Thymus (tissue), 14 donors: ENCODE measurements at places on chromosomes 11 and 22.

GRCh38 chr11:61496602-61497400, 11.7 kb upstream of the LRRC10B start:
- DNase-seq: no peak

DNA sequence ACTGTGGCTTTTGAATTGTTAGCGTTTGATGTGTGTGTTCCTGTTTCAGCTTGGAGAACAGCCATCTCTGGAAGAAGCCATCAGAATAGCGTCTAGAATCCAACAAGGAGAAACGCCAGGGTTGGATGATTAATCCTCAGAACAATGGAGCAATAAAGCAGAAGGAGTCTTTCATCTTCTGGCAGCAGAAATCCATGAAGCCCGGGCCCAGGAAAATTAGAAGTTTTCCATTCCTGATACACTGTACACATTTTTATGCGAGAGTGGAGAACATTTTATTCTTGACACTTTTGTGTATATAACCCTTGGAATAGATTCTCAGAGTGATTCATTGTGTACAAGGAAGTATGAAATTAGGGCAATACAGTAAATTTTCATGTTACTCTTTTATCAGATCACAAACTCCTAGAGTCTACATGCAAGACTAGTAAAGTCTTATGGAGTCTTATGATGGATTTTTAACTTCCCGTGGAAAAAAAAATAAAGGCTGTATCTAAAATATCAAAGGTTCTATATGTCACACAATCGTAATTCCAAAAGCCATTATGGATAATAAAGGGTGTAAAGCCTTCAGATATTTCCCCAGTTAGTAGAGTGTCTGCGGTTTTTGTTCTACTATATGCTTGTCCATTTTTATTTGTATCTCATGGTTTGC, 45.9 kb upstream of the WEE1 start:
- no peak for DNase-seq

DNA sequence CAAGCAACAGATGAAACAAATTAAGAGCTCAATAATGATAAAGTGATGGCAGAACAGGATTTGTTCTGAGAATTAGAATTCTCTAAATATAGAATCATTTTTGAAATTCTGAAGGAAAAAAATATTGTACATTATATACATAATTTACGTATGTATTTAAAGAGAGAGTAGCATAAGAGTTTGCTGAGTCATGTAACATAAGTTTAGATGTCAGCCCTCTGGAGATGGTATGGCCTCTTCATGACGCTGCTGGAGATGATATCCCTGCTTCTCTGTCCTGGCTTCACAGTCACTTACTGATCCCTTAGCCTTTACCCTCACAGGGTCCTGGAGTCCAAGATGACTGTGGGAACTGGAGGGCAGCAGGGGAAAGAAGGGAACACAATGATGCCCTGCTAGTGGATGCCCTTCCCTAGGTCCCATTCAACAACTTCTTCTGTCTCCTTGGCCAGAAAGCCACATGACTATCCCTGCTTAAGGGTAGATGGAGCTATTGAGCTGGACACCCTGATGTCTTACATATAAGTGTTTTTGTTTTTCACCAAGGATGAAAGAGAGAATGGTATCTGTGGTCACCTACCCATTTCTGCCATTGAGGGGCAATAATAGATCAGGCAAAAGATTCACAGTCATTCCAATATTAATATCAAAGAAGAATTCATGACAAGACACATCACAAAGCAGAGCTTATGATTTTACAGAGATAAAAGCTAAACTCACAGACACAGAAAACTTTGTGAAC, 753.1 kb downstream of the TBC1D22A start:
- no peak for DNase-seq

DNA sequence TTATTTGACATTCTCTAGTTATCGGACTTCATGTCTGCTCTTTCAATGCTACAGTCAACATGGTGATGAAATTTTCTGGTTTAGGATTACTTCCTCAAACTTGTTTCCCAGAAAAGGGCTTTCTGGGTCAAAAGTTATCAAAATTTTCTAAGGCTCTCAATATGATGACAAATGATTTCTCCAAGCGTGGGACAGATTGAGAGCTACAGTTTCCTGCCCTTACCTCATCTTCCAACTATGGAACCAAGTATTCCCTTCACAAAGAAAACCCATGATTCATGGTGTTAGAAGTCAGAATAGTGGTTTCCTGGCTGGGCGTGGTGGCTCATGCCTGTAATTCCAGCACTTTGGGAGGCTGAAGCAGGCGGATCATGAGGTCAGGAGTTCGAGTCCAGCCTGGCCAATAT, 17.8 kb downstream of the MYO18B start:
- no peak for DNase-seq

- no peak for DNase-seq
Measured at GRCh38 chr11:64969209-64969608, 2.7 kb downstream of the MAJIN start.

- DNase-seq: no peak
Measured at GRCh38 chr11:74322667-74323066, 11.2 kb upstream of the P4HA3 start.

- no peak for DNase-seq
Measured at GRCh38 chr11:118147502-118147901, 5.1 kb downstream of the SCN4B start.

DNA sequence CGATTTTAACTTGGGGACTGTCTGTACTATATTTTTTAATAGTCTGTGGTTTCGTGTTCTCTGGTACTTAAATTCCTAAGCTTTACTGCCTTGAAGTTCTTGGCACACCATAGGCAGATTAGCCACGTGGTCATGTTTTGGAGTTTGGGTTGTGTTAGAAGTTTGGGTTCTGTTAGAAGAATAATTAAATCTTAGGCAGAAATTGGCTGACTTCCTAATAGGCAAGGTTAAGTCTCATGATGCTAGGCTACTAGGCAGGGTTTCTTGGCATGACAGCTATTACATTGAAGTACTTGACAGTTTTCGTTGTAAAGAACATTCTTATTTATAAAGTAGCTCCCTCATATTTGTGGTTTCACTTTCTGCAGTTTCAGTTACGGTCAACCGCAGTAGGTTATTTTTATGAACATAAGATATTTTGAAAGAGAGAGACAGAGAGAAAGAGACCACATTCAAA, 30.0 kb upstream of the MMP7 start:
- peak; percentile 65 for DNase-seq

- DNase-seq: no peak
Measured at GRCh38 chr11:84853841-84854497, 773.2 kb downstream of the DLG2 start.

DNA sequence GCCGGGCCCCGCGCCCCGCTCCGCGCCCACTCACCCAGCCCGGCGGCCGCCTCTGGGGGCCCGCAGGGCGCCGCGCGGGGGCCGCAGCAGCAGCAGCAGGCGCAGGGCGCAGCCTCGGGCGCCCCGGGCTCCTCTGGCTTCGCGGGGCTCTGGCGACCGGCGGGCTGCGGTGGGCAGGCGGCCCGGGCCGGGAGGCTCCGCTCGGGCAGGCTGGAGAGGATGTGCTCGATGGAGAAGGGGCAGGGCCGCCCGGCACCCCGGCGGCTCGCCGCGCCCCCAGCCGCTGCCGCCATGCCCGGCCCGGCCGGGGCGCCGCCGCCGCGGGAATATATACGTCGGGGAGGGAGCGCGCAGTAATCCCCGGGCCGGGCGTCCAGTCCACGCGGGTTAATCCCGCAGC, at the start of gene GSC2:
Gene GSC2 (minus strand): TSS at position 302 of the 400 bp plus-strand sequence. CDS start 9 bp downstream, at position 293.
- DNase-seq: no peak

DNA sequence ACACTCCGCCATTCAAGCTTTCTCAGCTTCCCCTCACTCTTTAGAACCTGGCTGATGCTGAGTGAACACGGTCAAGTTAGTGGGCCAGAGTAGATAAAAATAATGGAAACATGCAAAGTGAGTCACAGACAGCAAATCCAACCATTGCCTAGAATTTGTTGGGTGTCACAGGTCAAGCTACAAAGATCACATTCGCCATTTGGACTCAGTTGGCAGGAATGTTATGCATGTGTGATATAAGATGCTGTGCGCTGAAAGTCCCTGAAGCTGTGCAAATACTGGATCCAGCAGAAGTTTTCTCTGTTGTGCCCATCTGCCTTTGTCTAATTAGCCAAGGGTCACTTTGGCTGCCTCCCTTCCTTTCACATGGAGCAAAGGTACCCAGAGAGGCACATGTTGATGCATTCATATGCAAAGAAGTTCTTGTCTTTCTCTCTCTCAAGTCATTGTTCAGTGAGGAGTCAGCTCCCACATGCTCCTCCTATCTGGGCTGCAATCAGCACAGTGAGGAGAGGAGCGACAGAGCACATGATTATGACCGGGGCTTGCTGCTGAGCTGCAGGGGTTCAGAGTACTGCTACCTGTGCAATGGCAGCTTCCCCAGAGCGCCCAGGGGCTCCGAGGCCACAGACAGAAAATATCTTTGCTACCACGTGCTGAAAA, 39.7 kb downstream of the FLI1 start:
- DNase-seq: peak; percentile 58

GRCh38 chr22:47065756-47066615, 303.5 kb downstream of the TBC1D22A start:
- DNase-seq: no peak

DNA sequence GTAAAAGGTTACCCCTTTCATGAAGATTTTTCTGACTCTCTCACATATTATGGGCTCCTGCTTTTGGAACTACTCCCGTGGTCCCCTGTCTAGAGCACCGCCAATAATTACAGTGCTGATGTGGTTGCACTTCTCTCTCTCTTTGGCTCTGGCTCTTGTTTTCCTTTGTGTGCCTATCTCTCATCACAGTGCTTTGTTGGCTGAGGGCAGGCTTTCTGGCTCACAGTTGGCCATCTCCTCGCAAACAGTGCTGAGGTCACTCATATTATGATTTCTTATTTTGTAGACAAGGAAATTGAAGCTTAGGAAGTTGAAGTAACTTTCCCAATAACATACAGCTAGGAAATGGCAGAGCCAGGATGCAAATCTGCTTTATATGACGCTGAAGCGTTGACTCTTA, 192.5 kb downstream of the DDX10 start:
- DNase-seq: no peak

GRCh38 chr11:19433367-19433766, 192.6 kb upstream of the E2F8 start:
- no peak for DNase-seq

DNA sequence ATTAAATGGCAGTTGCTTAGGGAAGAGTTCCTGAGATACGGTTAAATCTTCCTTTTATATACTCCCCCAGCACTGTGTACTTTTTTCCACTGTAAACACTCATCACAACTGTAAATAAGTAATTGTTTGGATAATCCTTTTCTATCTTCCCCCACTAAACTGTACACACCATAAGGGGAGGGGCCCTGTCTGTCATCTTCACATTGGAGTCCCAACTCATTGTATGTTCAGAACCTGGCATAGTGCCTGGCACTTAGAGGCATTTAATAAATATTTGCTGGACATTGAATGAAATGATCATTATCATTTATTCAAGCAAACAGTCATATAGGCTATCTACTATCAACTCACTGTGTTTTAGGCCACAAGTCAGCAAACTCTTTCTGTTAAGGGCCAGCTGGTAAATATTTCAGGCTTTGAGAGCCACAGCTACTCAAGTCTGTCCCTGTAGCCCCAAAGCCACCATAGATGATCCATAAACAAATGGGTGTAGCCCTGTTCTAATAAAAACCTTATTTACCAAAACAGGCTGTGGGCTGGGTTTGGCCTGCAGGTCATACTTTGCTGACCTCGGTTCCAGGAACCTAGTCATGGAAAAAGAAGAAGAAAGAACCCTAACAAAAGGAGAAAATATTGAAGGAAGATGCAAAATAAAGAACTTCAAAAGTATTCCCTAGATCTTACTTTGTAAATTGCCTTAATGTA, 70.0 kb downstream of the AMOTL1 start:
- no peak for DNase-seq

GRCh38 chr22:44026630-44027511, 2.8 kb downstream of the PARVB start:
- no peak for DNase-seq

- no peak for DNase-seq
Measured at GRCh38 chr22:46634011-46634699, 14.0 kb downstream of the GRAMD4 start.

DNA sequence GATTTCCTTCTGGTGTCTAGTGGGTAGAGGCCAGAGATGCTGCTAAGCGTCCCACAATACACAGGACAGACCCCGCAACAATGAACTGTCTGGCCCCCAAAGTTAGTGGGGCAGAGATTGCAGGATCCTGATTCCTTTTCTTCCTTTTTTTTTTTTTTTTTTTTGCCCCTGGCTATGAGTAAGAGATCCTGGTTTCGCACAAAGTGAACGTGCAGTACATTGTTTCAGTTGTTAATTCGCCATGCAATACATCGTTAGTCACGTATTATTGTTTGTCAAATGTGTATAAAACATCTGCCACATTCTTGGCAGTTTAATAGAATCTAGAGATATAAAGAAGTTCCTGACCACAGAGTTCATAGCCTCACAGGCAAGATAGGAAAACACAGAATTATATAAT, 20.2 kb downstream of the ST3GAL4 start:
- DNase-seq: no peak

GRCh38 chr11:64933213-64933934, 2.3 kb downstream of the GPHA2 start:
- DNase-seq: no peak

- DNase-seq: no peak
Measured at GRCh38 chr22:20980938-20981722, 967 bp upstream of the LZTR1 start.

DNA sequence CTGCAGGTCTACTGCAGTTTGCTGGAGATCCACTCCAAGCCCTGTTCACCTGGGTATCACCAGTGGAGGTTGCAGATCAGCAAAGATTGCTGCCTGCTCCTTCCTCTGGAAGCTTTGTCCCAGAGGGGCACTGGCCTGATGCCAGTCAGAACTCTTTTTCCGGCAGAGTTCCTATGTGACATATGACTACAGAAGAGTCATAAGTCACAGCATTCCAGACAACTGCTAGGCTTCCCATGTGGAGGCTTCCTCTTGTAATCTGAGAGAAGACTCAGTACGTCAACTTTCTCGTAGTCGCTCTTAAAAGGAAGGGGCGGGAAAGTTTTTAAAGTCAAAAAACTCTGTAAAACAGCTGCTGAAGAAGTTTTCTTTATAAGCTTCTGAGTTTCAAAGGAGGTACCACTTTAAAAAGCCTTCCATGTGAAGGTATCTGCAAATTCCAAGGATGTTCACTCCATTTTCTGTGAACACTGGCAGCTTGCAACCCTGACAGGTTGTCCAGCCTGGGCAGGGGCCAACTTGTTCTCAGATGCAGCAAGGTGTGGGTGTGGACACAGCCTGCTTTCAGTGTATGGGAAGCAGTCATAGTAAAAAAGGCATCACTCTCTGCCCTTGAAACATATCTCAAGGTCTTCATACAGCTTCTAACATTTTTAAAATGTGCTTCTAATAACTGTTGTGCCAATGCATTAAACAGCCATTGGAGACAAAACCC, 97.8 kb downstream of the ME3 start:
- DNase-seq: no peak

DNA sequence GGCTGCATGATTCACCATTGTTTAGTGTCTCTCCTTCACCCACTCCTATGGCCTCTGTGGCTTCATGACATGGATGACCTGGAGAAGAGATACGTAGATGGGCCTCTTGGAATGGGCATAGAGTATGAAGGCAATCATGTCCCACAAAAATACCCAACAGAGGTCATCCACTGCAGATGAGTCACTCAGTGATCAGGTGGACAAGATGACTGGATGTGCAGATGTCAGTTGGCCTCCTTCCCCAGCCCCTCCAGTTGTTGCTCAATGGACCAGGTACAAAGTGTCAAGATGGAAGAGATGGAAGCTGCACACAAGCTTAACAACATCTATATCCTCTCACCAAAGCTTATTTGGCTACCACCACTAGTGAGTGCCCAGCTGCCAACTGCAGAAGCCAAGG, 41.0 kb upstream of the CLPB start:
- DNase-seq: no peak

- no peak for DNase-seq
Measured at GRCh38 chr11:10155793-10156490, 138.1 kb downstream of the SBF2 start.
